Vein endothelial cell (primary cell): ENCODE measurements at places on chromosomes 7 and 10. TPM values are rescaled to one million over a fixed set of nuclear protein-coding genes. Genes with fewer than 3 reads are reported as not detected.

The GRID2IP gene
- not detected in 2 replicates for total RNA-seq

The CFTR gene
- not detected in 2 replicates for total RNA-seq

The CYP26A1 gene
- 1.3 TPM in 1 of 2 replicates, not detected in the other for total RNA-seq

The LRRD1 gene
- under 0.01 and 0.19 TPM in 2 replicates for total RNA-seq

The BEND7 gene
- 10.1 and 14.7 TPM in 2 replicates for total RNA-seq

The LIPK gene
- not detected in 2 replicates for total RNA-seq

The SFTPA1 gene
- total RNA-seq = not detected in 2 replicates
